ENCODE measurements at places on chromosomes 12 and 14.

- ATAC-seq: no peak
Observed at GRCh38 chr14:73472185-73473114, 14.1 kb upstream of the NUMB start.

- no peak for ATAC-seq
Observed at GRCh38 chr14:69812711-69813110, 15.7 kb upstream of the SLC10A1 start.

- ATAC-seq: peak; percentile 98
Observed at GRCh38 chr12:68587448-68587873, 23.2 kb upstream of the RAP1B start.

GRCh38 chr12:103897316-103897715 lies 32.9 kb upstream of the HSP90B1 start:
- no peak for ATAC-seq

DNA sequence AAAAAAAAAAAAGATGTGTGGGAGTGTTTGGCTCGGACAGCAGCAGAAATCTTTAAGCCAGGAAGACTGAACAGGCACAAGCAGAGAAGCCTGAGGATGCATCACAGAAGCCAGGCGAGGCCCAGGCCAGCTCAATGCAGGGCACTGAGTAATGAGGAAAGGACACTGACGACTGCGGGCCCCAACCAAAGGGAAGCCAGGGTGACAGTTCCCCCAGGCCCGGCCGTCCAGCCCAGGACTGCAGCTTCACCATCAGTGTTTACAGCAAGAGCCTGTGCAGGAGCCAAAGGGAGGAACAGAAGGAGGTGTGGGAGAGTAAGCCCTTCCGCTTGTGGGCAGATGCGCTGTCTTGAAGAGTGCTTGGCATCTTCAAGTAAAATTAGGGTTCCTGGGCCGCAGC lies 205.3 kb upstream of the SFSWAP start:
- no peak for ATAC-seq

DNA sequence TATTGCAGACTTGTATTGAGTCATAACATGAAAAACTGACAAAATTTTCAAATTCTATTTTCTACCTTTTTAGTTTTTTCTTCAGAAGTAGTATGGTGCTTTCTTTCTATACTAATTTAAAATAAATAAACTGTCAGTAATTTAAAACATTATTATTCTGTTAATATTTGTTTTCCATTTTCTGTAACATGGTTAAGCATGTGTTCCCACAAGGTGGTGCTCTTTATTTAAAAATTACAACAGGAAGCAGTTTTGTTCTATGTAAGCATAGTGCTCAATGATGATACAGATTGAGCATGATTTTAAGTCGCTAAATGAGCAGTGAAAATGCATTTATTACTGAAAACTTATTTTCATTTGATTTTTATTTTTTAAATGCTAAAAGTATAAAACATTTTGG lies 114.6 kb downstream of the PPFIA2 start:
- ATAC-seq: no peak

GRCh38 chr12:92745856-92746550 lies 43.2 kb downstream of the PLEKHG7 start:
- no peak for ATAC-seq

Data from activated T-helper 17 cell treated with anti-CD3 and anti-CD28 coated beads, Interleukin-2, amount 50 U/mL, for 72 hours (primary cell).